Mesothelial cell of epicardium (in vitro differentiated cells): ENCODE measurements at places on chromosomes 3 and 15.

DNA sequence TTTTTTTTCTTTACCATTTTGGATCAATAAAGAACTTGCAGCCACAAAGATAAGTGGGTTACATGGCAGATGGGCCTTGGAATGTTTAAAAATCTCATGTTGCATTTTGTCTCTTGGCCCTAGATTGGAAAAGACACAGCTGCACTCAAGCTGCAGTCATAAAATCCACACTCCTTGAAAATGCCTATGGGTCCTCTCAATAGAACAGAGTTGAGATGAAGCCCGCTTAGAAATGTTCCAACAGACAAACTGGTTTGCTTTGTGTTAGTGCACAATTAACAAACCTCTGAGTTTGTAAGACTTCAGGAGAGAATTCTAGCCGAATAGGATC is 401.2 kb upstream of the CDIN1 start:
- no peak for DNase-seq
- no peak overlapping the region for H3K4me3 ChIP-seq
- peaks cover 47% of the 10 kb centered on the region for H3K4me1 ChIP-seq

GRCh38 chr3:106985721-106986120 is 391.5 kb upstream of the CCDC54 start:
- DNase-seq: no peak
- no peak overlapping the region for H3K4me3 ChIP-seq
- H3K36me3 ChIP-seq: peaks cover 13% of the 10 kb centered on the region
- H3K4me1 ChIP-seq: peaks cover 9% of the 10 kb centered on the region

DNA sequence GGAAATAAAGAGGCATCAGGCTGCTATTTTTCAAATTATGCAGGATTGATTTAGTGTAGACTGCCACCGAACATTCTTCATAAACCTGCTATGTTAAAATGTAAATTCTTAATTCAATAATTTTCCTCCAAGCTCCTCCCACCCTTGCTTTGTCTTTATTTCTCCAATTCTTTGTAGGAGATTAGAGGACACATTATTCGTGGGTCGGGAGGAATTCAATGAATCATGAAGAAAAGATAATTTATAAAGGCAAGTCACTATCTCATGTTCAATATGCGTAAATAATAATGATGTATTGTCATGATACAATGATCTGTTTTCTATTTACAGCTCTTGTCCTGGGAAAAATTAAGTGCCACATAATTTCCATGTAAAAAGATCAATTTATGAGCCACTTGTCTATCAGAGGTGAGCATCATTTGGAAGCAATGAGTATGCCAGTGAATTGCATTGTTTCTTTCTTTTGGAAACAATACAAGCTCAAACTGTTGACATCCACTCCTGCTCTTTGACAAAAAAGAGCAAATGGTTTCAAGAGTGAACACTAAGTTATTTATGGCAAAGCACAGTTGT is 148.0 kb upstream of the MITF start:
- H3K36me3 ChIP-seq: no peaks in the 10 kb centered on the region
- no peak overlapping the region for H3K27ac ChIP-seq
- H3K4me1 ChIP-seq: no peaks in the 10 kb centered on the region
- H3K27me3 ChIP-seq: peaks cover 48% of the 10 kb centered on the region

DNA sequence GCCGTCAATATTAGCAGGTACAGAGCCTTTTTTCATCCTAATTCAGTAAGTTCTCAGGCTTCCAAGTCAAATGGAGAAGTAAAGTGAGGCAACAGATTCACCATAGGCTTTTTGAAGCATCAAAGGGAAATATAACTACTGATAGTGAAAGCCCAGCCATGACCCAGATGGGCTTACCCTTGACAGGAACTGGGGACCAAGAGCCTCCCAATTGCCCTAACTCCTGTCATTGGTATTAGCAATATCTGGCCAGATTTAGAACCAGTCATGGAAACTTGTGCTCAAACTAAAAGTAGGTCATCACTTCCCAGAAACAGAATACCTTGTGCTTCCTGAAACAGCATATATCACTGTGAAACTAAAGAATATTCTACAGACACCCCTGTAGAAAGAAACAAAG is 33.0 kb downstream of the NME9 start:
- H3K27me3 ChIP-seq: no peaks in the 10 kb centered on the region
- peaks cover 24% of the 10 kb centered on the region for H3K36me3 ChIP-seq
- H3K4me1 ChIP-seq: no peaks in the 10 kb centered on the region

- DNase-seq: no peak
- H3K36me3 ChIP-seq: no peaks in the 10 kb centered on the region
- H3K27me3 ChIP-seq: peaks cover 34% of the 10 kb centered on the region
- H3K27ac ChIP-seq: no peak overlapping the region
- H3K4me3 ChIP-seq: peak overlapping the region; percentile 67
- peaks cover 15% of the 10 kb centered on the region for H3K4me1 ChIP-seq
Measured at GRCh38 chr3:53845103-53845880, 927 bp downstream of the CHDH start.

DNA sequence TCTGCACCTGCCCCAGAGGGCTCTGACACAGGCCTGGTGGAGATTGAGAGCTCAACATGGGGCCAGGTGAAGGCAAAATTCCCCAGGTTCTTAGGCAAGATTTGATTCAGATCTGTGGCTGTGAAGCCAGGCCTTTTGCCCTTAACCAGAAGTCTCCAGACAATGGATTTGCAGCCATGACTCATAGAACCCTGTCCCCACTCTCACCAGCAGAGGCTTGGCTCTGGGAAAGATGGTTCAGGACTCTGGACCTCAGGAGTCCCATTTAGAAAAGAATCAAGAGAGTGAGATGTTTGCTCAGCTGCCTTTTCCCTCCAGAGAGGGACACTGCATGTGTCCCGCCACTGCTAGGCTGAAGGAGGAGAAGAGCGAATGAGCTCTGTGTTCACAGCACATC is 361.4 kb upstream of the ICE2 start:
- no peak overlapping the region for H3K4me3 ChIP-seq
- H3K4me1 ChIP-seq: no peaks in the 10 kb centered on the region
- no peak for DNase-seq
- H3K27ac ChIP-seq: no peak overlapping the region
- no peaks in the 10 kb centered on the region for H3K36me3 ChIP-seq
- H3K27me3 ChIP-seq: peaks cover 9% of the 10 kb centered on the region

DNA sequence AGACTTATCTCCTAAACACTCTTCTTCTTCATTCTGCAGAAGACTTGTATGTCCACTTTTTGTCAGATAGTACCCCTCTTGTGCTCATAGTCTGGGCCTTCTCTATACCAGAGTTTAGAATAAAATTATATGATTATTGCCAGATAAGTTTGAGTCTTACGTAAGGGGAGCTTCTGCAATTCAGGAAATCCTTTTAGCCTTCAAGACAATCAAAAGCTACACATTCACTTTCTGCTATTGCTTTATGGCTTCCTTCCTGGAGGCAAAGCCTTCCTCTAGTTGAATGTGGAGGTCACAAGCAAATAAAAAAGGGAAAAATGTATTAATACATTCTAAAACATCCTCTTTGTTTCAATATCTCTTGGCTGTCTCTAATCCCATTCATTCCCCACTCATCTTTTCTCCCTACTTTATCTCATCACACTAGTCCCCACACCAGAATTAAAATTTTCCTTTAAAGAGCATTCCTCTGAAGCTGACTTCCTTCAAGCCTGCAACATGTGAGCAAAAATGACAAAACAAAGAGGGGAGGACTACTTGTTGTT is 186.8 kb downstream of the CPNE4 start:
- peaks cover 15% of the 10 kb centered on the region for H3K27me3 ChIP-seq
- H3K27ac ChIP-seq: no peak overlapping the region
- H3K4me3 ChIP-seq: no peak overlapping the region
- DNase-seq: no peak
- H3K4me1 ChIP-seq: no peaks in the 10 kb centered on the region

GRCh38 chr3:115853104-115853503 is 229.8 kb downstream of the GAP43 start:
- no peaks in the 10 kb centered on the region for H3K4me1 ChIP-seq
- H3K4me3 ChIP-seq: no peak overlapping the region
- H3K27ac ChIP-seq: no peak overlapping the region

DNA sequence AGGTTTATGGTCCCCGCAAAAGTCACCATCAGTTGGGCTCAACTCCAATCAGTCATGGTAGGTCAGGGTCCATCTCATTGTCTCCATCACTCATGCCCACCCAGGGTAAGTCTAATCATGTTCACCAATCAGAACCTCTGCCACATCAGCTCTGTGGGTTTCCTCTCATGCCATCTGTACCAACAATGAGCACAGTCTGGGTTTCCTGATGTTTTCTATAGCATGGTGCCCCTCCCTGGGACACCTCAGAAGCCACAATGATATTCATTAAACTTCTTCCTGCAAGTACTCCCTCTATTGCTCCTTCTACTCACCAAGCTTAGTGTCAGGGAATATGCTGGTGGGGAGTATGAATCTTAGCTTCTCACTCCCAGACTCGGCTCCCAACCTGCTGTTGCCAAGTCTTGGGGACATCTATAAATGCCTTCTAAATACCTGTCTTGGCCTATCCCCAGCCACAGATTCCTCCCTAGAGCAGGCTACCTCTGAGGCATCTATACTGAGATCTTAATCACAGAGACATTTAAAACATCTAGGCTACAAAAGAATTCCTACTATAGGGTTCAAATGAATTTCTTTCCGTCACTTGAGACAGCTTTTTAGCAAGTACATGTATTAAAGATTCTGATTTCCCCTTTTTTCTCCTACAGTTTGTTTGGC is 5.0 kb upstream of the CCR2 start:
- H3K36me3 ChIP-seq: no peaks in the 10 kb centered on the region
- peaks cover 43% of the 10 kb centered on the region for H3K27me3 ChIP-seq
- H3K4me3 ChIP-seq: no peak overlapping the region

DNA sequence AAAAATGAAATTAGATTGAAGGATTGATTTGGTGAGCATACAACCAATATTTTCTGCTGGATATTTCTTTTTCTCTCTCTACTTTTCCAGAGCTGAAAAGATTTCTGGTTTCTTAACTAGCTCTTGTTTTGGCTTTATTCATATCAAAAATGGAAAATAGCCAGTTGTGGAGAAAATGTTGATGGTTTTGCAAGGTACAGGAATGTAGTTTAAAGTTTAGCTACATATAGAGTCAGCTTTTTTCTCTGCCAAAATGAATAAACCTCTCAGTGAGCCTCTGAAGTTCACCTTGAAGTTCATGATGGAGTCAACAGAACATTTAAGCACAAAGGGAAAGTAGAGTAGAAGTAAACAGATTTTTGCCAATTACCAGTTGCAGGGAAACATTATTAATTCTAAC is 720.5 kb upstream of the ALCAM start:
- H3K36me3 ChIP-seq: peaks cover 1% of the 10 kb centered on the region
- H3K27me3 ChIP-seq: no peaks in the 10 kb centered on the region
- peaks cover 2% of the 10 kb centered on the region for H3K4me1 ChIP-seq
- H3K4me3 ChIP-seq: no peak overlapping the region
- no peak overlapping the region for H3K27ac ChIP-seq
- DNase-seq: no peak

DNA sequence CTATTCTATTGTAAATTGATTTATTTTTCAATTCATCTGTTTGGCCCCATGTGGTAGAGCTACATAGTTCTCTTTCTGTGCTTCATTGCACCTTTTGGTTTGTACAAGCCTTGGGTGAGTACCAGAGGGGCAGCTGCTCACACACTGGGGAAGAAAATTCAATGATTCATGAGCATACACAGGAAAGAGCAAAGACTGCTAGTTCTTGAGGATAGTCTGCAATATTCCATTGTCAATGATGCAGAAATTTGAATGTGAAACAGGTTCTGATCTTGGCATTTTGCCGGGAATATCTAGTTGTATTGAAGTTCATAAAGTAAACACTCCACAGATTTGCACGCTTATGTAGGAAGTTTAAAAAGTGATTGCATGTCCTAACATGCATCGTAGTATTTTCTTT is 304.6 kb downstream of the NAALADL2 start:
- H3K4me1 ChIP-seq: no peaks in the 10 kb centered on the region
- no peak for DNase-seq
- no peaks in the 10 kb centered on the region for H3K36me3 ChIP-seq
- no peak overlapping the region for H3K27ac ChIP-seq
- H3K27me3 ChIP-seq: no peaks in the 10 kb centered on the region
- no peak overlapping the region for H3K4me3 ChIP-seq

GRCh38 chr3:159839561-159840379 is 148.9 kb upstream of the IL12A start:
- no peaks in the 10 kb centered on the region for H3K27me3 ChIP-seq
- H3K36me3 ChIP-seq: no peaks in the 10 kb centered on the region
- peak within 1 kb of the TSS; percentile 61 for H3K4me3 ChIP-seq
- H3K27ac ChIP-seq: peak within 1 kb of the TSS; percentile 90

DNA sequence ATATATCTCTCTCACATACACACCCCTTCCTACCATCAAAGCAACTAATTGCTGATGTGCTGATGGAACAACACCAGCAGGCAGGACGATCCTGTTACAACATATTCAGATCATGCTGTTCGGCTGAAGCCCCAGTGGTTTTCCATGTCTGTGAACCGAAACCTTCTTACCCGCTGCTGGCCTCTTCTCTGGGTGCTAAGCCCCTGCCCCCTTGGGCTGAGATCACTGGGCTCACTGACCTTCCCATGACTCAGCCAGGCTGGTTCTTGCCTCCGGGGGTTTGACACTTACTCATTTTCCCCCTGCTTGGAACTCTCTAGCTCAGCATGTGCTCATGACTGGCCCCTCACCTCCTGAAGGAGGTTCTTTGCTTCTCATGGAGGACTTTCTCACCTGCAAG is 122.0 kb upstream of the RGMA start:
- H3K27me3 ChIP-seq: peaks cover under 1% of the 10 kb centered on the region
- no peaks in the 10 kb centered on the region for H3K36me3 ChIP-seq
- peaks cover 4% of the 10 kb centered on the region for H3K4me1 ChIP-seq
- no peak for DNase-seq

DNA sequence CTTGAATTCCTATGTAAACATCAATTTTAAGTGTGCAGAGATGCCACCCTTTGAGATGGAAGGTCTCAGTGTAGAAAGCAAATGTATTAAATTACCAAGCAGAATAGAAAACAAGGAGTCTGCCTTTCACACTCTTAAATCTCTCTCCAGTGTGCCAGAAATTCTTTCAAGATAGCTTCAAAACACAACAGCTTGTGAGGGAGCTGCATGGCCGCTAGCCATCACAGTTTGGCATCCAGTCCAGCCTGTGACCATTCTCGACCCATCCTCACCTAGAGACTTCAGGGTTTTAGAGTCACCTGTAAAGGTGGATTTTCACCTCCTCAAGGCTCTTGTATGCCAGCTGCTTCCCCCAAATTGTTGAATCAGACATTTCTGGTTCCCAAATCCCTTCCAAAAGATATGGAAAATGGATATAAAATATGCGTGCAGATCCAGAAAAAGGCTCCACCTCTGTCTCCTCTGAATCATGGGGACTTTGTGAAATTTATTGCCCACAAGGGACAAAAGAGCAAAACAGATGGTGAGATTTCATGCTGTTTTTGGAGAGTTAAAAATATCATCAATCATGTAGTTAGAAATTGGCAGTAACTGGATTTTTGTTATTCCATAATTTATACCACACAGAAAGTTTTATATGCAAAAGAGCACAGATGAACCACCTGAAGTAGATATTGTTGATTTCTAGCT is 114.2 kb upstream of the THRB start:
- no peak overlapping the region for H3K4me3 ChIP-seq
- H3K4me1 ChIP-seq: no peaks in the 10 kb centered on the region
- H3K27ac ChIP-seq: no peak overlapping the region
- no peaks in the 10 kb centered on the region for H3K36me3 ChIP-seq

- no peak for DNase-seq
- H3K4me1 ChIP-seq: peaks cover 24% of the 10 kb centered on the region
- H3K36me3 ChIP-seq: no peaks in the 10 kb centered on the region
Measured at GRCh38 chr3:31896648-31897433, 84.2 kb downstream of the OSBPL10 start.

GRCh38 chr3:134729649-134730048 is 65.4 kb upstream of the EPHB1 start:
- H3K36me3 ChIP-seq: no peaks in the 10 kb centered on the region
- H3K4me3 ChIP-seq: no peak overlapping the region
- H3K4me1 ChIP-seq: no peaks in the 10 kb centered on the region
